SK-N-MC (cell line): ENCODE measurements at places on chromosomes 6 and 20.

GRCh38 chr6:1256435-1257008, 55.4 kb upstream of the FOXQ1 start:
- DNase-seq = no peak

- no peak for DNase-seq
Observed at GRCh38 chr20:55160037-55160436, 684.6 kb downstream of the DOK5 start.

DNA sequence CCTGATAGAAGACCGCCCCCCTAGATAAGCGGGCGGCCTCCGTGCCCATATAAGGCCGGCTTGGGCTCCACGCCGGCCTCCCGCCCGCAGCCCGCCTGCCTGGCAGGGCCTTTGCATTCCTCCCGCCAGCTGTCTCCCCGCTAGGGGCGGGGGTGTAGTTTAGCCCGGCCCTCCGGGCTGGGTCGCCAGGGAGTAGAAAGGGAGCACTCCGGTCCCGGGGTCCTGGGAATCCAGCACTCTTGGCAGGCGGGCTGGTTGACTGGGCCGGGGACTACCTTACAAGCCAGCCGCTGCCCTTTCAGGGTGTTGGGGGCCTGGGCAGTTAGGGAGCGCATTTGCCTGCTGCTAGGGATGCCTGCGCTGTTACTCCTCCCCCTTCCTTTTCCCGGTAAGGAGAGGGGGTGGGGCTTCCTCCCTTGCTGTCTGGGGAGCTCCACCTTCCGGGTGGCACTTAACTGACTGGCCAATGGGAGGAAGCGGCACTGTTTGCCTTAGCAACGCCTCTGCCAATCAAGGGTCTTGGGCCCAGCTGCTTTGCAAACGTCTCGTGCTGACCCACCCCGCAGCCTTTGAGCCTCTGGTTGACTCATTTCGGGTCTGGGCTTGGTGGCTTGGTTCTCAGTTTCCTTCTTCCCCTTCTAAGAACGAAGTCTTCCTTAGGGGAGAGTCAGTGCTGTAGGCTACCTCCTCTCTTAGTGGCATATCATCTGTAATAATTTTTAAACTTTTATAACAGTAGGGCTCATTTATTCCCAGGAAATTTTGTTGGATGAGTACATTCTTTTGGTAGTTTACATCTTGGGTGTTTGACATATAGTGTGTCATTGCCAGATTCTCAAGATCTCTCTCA, 3.4 kb downstream of the SRF start:
- peak; percentile 80 for DNase-seq

GRCh38 chr20:61307686-61308476, 55.8 kb downstream of the CDH4 start:
- DNase-seq = no peak

DNA sequence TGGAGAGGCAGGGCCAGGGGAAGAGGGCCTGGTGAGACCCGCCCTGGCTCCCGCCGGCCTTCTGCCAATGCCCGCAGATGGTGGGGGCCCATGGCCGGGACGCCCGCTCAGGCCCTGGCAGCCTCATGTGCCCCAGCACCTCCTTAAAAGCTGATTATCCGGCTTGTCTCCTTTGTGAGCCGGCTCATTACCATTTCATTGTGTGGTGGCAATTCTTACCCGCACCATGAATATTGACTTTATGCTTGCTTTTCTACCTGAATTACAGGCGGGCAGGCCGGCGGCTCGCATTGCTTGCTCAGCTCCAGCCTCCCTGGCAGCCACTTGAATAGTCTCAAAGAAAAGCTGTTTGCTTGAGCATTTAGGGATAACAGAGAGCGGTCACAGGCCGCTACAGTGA, 120.0 kb upstream of the JAG1 start:
- no peak for DNase-seq

- no peak for DNase-seq
Observed at GRCh38 chr20:43748274-43748673, 21.5 kb upstream of the GTSF1L start.

GRCh38 chr6:140204154-140204553, 829.7 kb upstream of the CITED2 start:
- no peak for DNase-seq

- DNase-seq = no peak
Observed at GRCh38 chr20:33169176-33169794, 1.3 kb downstream of the BPIFA2 start.

- DNase-seq = peak; percentile 35
Observed at GRCh38 chr6:169035385-169036240, 218.0 kb downstream of the THBS2 start.

DNA sequence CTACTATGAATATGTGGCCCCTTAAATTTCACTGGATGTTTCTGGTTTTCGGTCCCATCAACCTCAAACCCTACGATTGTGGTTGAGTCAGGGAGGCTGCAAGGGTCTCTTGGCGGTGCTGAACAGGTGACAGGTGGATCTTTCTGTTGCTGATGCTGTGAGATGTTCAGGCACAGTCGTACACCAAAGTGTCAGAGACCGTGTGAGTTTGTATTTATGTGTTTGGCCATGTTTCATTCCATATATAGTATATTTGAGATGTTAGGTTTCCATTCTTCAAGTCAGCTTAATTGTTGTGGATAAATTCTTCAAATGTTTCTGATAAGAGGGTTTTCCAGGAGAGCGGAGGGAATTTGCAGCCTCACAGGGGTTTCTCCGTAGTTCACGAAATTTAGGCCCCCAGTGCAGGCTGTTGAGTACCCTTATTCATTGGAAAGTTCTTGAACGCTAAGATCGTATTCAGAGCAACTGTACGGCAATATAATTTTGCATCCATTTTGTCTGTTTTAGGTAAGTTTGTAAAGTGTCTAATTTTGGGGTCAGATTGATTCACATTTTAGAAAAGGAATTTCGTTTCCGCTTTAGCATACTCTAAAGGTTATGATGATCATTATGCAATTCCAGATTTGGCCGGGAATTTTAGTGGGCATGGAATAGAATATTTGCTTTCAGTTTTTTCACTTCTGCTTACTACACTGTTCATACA, 1.2 kb downstream of the TAB2 start:
- DNase-seq = no peak

- DNase-seq = no peak
Observed at GRCh38 chr6:43944908-43945767, 175.1 kb downstream of the VEGFA start.

GRCh38 chr6:144090384-144090783, 5.0 kb downstream of the SF3B5 start:
- DNase-seq = no peak

DNA sequence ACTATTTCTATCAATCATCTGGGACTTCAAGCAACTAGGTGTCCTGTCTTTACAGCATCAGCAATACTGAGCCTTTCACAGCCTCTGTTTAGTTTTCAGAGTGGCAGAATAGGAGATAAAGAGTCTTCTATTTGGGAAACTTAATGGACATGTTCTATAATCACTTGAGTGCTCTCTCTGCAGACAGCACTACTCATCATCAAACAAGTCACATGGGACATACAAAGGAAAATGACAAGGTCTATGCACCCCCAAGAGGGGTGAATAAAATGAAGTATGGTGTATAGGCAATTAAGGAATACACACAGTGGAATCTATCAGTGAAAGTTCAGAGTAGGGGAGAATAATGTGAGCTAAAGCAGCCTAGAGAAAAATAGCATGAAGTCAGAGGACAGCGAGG, 237.8 kb upstream of the THEMIS start:
- DNase-seq = no peak

GRCh38 chr6:168160506-168161370, 81.7 kb upstream of the FRMD1 start:
- DNase-seq = no peak

DNA sequence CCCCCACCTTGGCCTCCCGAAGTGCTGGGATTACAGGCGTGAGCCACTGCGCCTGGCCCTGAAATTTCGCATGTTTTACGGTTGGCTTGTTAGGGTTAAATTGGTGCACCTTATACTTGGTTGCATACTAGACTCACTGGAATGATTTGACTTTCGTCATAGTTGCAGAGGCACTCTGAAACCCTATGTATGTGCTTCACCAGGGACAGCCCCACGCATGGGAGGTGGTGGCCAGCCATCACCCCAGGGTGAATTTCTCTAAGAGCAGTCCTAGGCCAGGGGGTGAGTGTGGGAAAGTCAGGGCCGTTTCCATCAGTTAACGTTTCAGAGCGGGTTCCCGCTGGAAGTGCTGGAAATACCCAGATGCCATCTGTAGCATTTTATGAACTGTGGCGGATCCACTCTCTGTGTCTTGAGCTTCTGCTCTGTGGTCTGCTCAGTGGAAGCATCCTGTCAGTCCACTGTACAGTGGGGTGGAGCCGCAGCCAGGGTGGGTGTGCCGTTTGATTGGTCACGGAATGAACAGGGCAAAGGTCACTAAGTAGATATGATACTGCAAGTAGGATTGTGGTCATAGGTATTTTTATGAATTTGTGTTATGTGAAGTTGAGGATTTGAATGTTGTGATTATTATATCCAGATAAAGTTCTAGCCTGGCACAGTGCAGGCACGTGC, 13.2 kb downstream of the DNAJC5 start:
- no peak for DNase-seq

- DNase-seq = no peak
Observed at GRCh38 chr6:125511809-125512396, 210.1 kb upstream of the HDDC2 start.

DNA sequence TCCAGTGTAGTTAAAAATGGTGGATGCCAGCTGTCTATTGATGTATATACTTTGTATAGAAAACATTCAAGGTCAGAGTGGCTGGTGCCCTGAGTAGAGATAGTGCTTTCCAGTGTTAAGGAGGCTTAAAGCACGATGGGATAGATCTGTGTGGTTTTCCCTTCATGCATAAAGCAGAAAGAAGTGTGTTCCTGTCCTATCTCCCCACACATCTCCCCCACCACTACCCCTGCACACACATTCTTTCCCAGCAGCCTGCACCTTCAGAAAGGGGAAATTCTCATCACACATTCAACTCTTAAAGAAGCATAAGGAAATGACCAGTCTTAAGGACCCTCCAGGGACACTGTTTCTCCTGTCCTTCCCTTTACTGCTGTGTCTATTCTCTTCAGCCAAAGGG, 221.7 kb upstream of the TAB2 start:
- DNase-seq = no peak

GRCh38 chr20:61965606-61966491, 99.8 kb downstream of the TAF4 start:
- no peak for DNase-seq

DNA sequence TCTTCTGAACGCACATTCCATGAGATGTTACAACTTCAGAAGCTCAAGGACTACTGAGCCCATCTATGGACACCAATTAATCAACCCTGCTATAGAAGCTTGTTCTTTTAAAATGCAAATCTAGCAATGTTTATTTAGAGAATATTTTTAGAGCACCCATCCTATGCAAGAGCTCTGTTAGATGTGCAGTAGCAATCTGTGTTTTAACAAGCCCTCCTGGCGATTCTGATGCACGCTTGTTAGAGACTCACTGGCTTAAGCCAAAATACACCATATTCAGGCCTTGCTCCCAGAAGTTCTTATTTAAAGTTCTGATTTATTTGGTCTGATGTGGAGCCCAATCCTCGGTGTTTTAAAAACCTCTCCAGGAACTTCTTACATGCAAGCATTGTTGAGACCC, 21.1 kb upstream of the ARG1 start:
- no peak for DNase-seq

DNA sequence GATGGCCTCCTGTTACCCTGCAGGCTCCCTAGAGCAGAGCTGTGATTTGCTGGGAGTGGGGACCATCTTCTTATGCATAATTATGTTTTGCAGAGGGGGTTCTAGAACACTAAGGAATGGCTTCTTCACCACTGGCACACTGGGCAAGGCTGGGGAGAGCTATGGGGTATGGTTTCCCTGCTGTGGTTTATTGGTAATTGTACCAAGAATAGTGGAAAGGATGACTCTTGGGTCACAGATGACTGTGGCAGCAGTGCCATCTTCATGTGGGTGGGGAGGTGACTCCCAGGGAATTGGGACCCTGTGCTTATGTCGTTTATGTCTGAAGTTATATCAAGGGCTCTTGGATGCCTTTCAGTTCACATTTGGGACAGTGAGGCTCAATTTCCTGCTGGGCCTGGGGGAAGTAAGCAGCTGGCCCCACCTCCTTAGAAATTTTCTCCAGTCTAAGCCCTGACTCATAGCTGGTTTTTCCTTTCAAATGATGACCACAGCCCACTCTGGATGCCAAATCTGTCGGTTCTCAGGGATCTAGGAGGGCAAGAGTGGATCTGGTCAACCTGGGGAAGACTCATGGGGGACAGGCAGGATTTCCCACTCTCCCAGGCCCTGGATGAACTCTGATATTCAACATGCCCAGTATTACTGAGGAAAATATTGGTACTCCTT, 230.8 kb downstream of the LRFN2 start:
- no peak for DNase-seq

DNA sequence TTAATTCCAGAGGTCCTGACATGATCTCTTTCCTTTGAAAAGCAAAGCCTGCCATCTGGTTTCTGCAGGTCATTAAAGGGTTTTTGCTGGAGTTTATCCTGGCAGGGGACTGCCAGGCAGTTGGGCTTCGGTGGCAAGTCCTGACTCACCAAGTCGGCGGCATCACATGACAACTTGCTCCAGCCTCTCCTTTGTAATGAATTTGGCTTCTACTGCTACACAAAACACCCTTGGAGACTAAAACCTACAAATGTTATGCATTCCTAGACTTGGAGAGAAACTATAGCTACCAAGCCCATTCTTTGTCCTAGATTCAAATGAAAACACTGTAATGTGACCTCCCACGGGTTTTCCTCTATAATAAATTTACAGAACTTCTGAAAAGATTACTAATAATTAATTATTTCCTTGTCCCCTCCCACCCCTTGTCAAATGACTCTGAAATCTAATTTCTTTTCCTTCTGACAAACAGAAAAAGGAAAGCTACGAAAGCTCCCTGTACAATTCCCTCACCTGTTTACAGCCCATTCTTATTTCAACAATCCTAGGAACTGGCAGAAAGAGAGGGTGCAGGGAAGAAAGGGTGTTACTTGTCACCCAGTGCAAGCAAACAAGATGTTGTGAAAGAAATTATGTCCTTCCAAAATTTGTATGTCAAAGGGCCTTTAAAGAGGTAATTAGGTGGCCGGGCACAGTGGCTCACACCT, 62.9 kb downstream of the QRSL1 start:
- no peak for DNase-seq

GRCh38 chr6:17490724-17491123, 97.3 kb downstream of the CAP2 start:
- no peak for DNase-seq

DNA sequence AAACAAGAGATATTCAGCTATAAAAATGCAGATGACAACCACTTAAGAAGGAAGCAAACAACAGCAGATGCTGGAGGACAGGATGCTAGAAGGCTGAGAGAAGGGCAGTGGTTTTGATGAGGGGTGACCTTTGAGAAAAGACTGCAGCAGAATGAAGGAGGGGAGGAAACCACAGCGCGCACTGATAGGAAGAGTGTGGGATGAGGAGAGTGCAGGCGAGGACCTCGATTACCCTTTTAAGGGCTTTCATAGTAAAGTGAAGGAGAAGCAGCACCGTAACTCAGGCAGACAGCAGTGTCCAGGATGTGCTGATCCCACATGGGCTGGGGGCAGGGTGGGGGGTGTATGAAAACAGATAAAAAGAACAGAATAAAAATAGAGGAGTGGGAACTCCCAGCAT, 19.2 kb downstream of the ZBTB2 start:
- DNase-seq = no peak

- peak; percentile 28 for DNase-seq
Observed at GRCh38 chr6:133214267-133214666, 26.9 kb upstream of the EYA4 start.
